ENCODE measurements at places on chromosomes 4 and X. TPM values are rescaled to one million over a fixed set of nuclear protein-coding genes. Genes with fewer than 3 reads are reported as not detected.
A peak's percentile ranks its signal among the peaks of the same experiment; 100 is the strongest.

DNA sequence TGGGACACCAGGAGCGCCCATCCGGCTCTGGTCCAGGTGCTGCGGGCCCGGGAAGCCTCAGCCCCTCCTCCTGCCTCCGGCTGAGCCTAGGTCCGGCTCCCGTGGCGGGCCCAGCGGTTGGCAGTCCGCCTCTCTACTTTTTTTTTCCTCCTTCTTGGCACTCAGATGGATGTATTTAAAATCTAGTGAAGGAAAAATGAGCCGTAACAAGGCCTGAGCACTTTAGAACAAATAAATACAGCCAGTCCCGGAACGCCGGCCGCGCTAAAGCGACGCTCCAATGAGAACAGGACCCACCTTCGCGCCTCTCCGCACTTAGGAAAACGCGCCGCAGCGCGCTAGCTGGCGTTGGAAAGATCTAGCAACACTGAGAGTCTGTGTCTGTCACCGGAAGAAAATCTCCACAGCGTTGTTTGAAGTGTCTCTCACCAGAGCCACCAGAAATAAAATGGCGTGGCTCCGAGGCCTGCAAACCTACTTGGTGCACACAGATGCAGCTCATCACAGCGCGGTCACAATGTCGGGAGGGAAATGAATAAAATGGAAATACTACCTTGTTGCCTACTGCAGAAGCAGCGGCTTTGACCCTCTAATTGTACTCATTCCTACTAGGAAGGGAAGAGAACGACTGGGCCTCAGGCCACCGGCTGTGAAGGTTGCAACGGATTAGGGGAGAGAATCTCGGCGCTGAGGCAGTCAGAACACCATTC, 4.7 kb downstream of the NEUROG2 start:
- DNase-seq, result no peak

DNA sequence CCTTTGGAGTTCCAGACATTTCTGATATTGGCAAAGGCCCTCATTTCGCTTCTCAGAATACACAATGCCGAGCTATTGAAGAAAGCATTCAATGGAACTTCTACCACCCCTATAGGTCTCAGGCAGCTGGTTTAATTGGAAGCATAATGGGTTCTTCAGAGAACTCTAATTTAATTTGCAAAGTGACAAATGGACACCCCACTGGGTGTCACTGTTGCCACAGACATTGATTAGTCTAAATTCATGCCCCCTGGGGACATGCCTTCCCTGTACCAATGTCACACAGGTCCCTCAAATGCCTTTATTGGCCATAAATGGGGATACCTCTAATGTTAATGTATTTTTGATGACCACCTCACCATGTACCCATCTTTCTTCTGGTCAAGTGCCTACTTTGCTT, 22.9 kb upstream of the TMEM255A start:
- no peak for DNase-seq

DNA sequence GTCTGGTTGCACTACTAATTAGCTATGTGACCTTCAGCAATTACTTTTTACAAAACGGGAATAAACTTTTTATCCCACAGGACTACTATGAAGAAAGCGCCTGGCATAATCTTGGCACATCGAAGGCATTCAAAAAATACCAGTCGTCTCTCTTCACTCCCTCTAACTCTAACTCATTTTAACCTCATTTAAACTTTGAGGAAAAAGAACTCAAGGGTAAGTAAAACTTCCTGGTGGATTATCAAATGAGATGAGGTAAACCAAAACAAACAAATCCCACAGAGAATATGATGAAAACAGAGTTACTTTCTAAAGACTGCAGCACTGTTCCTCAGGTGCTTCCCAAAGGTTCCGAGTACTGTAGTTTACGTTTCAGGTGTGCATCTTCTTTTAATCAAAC, 66.9 kb downstream of the SH3RF1 start:
- no peak for DNase-seq

GRCh38 chr4:112453321-112453720, 62.7 kb downstream of the NEUROG2 start:
- DNase-seq, result no peak

DNA sequence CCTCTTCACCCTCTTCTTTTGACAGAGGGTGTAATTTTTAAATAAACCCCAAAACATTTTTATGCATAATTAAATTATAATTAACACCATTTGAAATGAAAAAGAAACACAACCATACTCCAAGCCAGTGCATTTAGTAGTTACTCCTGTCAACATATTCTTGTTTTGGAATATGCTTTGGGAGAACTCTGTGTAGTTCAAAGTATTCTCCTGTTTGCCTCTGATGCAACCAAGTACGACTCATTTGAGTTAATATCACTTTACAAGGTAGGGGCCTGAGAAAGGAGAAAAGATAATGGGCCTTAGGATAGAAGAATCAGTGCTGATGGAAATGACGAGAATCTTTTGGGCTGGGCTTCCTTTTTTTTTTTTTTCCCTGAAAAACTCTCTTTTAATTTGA, 2.7 kb downstream of the PTPN13 start:
- peak; percentile 55 for DNase-seq

ZNF630 gene
- 2.0 TPM for total RNA-seq

Measured in fibroblast of the aortic adventitia (primary cell).